ENCODE measurements at places on chromosomes 3 and 15.
A peak's percentile ranks its signal among the peaks of the same experiment; 100 is the strongest.

- DNase-seq: no peak
These were observed 170.2 kb downstream of the KCNMB2 start for GRCh38 chr3:178706411-178706810.

DNA sequence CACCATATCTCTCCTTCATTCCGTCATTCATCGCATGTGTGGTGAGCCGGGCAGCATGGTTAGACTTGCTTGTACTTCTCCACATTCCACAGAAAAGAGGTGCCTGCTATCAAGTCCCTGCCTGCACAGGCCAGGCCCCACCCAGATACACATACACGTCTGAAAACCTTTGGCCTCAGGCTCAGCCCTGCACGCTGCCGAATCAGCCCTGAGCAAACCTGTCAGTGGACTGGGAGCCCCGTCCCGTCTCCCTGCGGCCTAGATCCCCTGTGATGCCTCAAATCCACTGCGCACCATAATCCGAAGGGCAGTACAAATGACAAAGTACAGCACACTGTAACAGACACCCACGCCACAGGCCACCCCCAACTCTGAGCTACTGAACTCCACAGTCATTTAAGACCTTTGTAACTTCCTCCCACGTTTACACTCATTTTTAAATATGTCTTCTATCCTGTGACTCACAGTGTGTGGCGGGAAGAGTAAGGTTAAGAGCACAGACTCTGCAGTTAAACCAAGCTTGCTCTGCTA, 67.1 kb downstream of the MB21D2 start:
- peak; percentile 2 for DNase-seq

GRCh38 chr3:107958146-107958545, 132.7 kb downstream of the CD47 start:
- DNase-seq: no peak

GRCh38 chr3:10516544-10517452, 11.4 kb upstream of the ATP2B2 start:
- no peak for DNase-seq

GRCh38 chr3:164577667-164578210, 500.6 kb downstream of the SI start:
- DNase-seq: no peak

Data from stimulated activated CD8-positive, alpha-beta memory T cell treated with anti-CD3 and anti-CD28 coated beads, Interleukin-7, amount 100 ng/mL, for 4 hours (primary cell).